ENCODE measurements at places on chromosomes 12 and 14. TPM values are rescaled to one million over a fixed set of nuclear protein-coding genes. Genes with fewer than 3 reads are reported as not detected.

Gene REC8
- polyA plus RNA-seq: 2.4 TPM

- H3K36me3 ChIP-seq: no peaks in the 10 kb centered on the region
- no peaks in the 10 kb centered on the region for H3K4me1 ChIP-seq
- no peaks in the 10 kb centered on the region for H3K27me3 ChIP-seq
- H3K27ac ChIP-seq: peak overlapping the region; percentile 34
- peak overlapping the region; percentile 66 for H3K4me3 ChIP-seq
Observed at GRCh38 chr12:123384318-123384993, 524 bp downstream of the KMT5A start.

DNA sequence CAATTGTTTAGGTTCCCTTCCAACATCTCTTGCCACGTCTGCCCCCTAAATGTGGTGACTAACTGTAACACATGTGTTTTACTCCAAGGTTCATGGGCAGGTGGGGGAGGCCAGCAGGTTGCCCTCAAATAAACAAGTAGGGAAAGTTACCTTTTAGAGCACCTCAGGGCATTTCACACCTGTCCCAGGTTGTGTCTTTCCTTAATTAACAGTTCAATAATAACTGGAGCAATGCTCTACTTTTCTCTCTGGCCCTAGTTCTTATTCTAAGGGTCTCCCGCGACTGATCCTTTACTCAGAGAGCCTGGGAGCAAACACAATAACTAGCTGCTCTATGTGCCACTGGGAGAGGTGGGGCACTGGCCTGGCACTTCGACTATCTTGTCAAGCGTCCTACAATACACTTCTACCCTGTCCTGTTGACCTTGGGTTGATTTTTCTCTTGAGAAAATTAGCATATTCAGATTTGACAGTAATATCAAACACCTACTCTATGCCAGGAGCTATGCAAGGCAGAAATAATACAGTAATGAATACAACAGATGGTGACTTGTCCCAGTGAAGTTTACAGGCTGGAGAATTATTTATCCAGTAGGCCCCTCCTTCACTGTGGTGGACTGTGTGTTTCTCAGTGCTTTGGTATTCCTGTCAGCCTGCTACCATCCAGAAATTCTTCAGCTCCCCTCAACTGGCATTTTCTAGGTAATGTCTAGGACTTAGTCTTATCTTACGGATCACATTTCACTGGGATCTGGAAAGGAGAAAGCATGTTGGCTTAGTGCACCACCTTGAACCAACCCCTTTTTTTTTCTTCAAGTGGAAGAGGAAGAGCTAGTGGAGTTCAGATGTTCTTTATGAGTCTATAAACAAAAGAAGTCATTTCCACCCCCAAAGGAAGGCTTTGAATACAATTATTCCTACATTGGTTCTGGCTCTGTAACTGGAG lies 202.6 kb downstream of the CRADD start:
- H3K27ac ChIP-seq: no peak overlapping the region
- no peak overlapping the region for H3K4me3 ChIP-seq
- H3K36me3 ChIP-seq: no peaks in the 10 kb centered on the region

GRCh38 chr12:52798671-52799504 lies 3.0 kb upstream of the KRT3 start:
- no peak overlapping the region for H3K4me3 ChIP-seq
- no peaks in the 10 kb centered on the region for H3K27me3 ChIP-seq
- H3K36me3 ChIP-seq: no peaks in the 10 kb centered on the region
- H3K4me1 ChIP-seq: no peaks in the 10 kb centered on the region
- no peak for DNase-seq
- no peak overlapping the region for H3K27ac ChIP-seq

DNA sequence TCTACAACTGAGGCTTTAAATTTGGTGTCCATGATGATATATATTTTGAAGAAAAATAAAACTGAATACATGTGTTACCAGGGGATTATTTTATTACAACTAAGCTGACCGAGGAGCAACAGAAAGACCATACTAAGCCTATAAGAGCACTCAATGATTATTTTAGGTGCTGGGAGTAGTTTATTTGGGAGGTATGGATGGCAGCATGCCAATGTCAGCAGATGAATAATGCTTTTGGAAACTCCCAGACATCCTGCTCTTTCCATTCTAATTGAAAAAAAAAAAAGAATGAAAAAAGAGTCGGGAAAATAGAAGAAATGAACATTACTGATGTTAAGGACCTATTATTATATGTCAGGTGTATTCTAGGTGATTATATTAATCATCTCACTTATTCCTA lies 441.2 kb downstream of the BTG1 start:
- H3K4me1 ChIP-seq: no peaks in the 10 kb centered on the region
- no peak for DNase-seq
- no peaks in the 10 kb centered on the region for H3K27me3 ChIP-seq
- H3K4me3 ChIP-seq: no peak overlapping the region
- H3K36me3 ChIP-seq: no peaks in the 10 kb centered on the region
- H3K27ac ChIP-seq: no peak overlapping the region

Gene GSC
- polyA plus RNA-seq: not detected

Gene SCN8A
- polyA plus RNA-seq: 0.13 TPM

GRCh38 chr14:91996948-91997371 lies 42.9 kb downstream of the TRIP11 start:
- H3K36me3 ChIP-seq: no peaks in the 10 kb centered on the region
- H3K27me3 ChIP-seq: no peaks in the 10 kb centered on the region
- no peak for DNase-seq
- no peak overlapping the region for H3K27ac ChIP-seq
- H3K4me3 ChIP-seq: no peak overlapping the region
- no peaks in the 10 kb centered on the region for H3K4me1 ChIP-seq

DNA sequence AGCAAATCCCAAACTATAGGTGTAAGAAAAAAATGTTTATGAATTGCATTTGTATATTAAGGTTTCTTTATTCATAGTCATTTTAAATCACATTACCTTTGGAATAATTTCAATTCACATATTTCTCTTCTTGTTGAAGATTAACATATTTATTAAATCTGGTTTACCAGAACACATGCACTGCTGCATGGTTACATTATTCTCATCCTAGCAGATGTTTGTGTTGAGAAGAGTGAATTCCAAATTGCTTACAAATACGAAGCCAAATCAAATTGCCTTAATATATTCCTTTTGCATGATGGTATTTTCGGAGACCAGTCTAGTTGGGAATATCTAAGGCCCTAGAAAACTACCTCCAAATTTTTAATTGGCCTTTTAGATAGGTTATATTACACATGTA lies 130.6 kb downstream of the PLEKHA5 start:
- H3K27me3 ChIP-seq: no peaks in the 10 kb centered on the region
- H3K36me3 ChIP-seq: no peaks in the 10 kb centered on the region
- no peaks in the 10 kb centered on the region for H3K4me1 ChIP-seq

DNA sequence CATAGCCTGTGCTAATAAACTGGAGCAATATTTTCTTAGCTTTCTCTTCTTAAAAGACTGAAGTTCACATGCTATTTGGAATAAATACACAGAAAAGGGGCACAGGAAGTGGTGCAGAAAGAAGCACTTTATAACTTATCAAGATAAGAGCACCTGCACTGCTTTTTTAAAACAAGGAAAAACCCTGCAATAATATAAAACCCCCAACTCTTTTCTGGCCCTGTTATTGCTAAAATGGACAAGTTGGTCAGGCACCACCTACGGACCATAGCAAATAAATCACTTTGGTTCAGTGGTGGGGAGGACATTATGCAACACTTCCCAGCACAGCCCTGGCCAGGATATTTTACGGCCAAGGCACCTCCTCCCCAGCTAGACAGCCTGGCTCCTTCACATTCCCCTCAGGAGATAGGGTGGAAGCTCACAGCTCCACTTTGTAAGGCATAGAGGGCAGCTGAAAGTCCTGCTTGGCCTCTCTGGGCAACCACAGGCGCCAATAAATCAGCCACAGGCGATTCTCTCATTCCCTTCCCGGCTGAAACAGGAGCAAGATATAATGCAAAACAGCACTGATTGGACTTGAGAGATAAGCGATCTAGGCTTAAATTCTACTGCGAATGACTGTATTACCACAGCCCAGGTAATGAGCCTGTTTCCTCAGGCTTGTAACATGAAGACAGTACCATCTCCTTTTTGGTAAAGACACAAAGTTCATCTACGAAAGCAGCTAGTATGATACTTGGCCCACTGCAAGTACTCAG lies 2.0 kb downstream of the ZBTB25 start:
- peak overlapping the region; percentile 25 for H3K27ac ChIP-seq
- no peaks in the 10 kb centered on the region for H3K36me3 ChIP-seq
- no peaks in the 10 kb centered on the region for H3K27me3 ChIP-seq
- DNase-seq: no peak
- H3K4me1 ChIP-seq: no peaks in the 10 kb centered on the region

Gene GARIN6
- polyA plus RNA-seq: not detected
